Fibroblast of gingiva (primary cell): ENCODE measurements at places on chromosomes 7 and 10.

DNA sequence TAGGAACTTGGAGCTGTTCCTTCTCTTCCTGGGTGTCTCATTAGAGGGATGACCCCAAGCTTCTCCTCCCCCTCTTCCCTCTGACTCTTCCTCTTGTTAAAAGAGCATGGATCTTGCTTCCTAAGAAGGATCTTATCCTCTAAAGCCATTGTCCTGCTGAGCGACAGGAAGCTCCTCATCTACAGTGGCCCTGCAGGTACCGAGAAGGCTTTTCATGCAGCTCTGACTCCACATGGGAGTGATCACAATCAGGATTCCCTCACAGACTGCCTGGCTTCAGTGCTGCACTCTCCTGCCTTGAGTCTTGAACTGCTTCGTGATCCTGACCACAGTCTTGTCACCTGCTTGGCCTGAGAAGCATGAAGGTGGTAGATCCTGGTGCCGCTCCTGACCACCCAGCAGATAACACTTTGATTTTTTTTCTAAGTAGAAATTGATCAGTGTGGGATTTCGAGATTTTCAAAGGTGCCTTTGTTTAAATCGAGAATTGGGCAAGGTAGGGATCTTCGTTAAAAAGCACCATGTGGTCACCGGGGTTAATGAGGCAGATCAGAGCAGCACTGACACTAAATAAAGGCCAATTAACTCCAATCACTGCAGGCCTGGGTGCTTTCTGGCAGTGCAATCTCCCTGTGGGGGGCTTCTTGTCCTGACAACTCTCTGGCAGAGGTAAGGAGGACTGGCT, 376.4 kb downstream of the NRG3 start:
- DNase-seq = no peak

DNA sequence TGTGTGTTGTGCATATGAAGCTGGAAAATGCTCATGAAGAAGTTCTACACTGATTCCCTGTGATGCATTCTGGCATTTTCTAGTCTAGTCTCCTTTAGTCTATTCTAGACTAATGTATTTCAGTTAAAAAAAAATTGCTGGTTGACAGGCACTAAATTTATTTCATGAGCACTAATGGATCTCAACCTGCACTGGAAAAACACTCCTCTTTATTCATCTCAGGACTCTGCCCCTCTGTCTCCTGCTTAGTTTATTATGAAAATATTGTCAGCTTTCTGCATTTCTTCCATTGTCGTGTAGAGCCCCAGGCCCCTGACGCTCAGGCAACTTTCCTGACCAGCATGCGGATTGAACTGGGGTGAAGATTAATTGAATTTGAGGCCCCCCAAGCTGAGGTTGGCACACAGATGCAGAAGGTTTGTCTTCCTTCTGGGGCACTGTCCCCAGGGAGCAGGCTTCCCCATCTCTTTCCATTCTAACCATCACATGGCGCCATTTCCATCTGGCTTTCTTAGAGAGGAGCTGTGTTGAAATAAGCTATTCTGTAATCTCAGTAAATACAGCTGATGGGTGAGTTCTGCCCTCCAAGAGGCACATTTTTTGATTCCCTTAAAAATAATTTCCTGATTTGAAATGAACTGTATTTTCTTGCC, 128.7 kb downstream of the INSYN2A start:
- DNase-seq = no peak

- no peak for DNase-seq
These were observed 150.9 kb upstream of the UNC5B start for GRCh38 chr10:71061472-71061871.

DNA sequence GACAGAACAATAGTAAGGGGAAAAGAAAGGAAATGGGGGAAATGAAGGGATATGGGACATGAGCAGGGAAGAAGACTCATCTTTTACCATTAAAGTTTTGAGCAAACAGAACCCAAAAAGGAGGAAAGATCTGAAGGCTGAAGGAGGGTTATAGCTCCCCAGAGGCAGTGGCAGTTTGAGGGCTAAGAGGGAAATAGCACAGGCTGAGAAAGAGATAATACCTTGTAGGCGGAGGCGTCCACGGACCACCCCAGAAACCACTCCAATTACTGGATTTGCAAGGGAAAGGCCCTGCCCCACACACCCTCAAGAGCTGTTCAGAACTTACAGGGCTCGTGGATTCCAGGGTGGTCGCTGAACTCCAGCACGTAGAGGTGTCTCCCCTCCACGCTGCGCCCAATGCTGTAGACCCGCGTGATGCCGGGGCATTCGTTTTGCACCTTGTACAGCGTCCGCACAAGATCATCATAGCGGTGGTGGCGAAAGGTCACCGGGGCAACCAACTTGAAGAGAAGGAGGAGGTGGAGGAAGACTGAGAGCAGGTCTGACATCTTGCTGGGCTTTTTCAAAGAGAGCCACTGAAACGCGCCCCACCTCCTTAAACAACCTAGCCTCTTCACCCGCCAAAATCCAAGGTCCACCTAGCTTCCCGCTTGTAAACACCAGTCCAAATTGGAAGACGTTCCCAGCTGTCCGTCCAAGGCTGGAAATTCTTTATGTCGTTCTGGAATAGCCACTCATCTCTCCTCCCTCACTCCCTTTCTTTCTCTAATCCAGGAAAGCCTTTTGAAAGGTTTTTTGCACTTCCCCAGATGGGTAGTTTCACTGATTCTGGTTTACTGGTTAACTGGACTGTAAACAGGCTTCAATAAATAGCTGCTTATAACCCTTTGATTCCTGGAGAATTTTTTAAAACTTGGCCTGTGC, at the start of gene CPN1:
CPN1 (minus strand) TSS at position 795 of the 927 bp plus-strand sequence; CDS start at position 551, 244 bp downstream.
- no peak for DNase-seq
